ENCODE measurements at places on chromosomes 2 and 18.

DNA sequence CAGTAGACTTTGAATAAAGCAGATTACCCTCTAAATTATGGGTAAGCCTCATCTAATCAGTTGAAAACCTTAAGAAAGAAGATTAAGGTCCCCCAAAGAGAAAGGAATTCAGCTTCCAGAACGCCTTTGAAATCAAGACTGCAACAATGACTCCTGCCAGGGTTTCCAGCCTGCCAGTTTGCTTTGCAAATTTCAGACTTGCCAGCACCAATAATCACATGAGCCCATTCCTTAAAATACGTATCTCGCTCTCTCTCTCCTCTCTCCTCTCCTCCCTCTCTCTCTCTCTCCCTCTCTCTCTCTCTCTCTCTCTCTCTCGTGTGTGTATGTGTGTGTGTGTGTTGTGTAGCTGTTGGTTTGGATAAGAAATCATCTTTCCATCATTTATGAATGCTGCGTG, 184.2 kb downstream of the PDE1A start:
- no peak for DNase-seq

- peak; percentile 52 for DNase-seq
These were observed 51.4 kb downstream of the UXS1 start for GRCh38 chr2:106142683-106143082.

GRCh38 chr18:51721996-51722395, 524.5 kb upstream of the MEX3C start:
- no peak for DNase-seq

- DNase-seq: no peak
These were observed 443.4 kb downstream of the ZNF516 start for GRCh38 chr18:76051396-76052226.

GRCh38 chr2:25303633-25304236, 38.0 kb downstream of the DNMT3A start:
- DNase-seq: no peak

DNA sequence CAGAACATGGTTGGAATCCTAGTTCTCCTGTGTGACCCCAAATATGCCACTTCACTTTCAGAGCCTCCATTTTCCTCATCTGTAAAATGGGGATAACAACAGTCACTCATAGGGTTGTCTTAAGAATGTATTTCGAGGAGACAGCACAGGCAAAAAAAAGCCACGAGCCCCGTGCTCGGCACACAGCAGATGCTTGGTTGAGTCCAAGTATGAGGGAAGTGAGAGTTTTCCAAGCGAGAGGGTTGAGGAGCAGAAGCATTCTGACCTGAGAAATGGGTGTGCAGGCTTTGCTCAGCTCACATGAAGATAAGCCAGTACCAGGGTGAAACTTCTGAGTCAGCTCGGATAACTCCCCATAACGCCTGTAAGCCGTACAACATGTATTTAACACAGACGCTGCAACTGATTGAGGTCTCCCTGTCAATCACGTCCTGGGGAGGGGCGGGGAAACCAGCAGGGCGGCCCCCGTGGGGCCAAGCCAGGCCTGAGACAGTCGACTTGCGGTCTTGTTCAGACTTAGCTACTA, 23.0 kb upstream of the ODC1 start:
- DNase-seq: no peak
